ENCODE measurements at places on chromosomes 2 and 18.

GRCh38 chr2:128008074-128008672, 19.7 kb downstream of the SAP130 start:
- DNase-seq = peak; percentile 3

DNA sequence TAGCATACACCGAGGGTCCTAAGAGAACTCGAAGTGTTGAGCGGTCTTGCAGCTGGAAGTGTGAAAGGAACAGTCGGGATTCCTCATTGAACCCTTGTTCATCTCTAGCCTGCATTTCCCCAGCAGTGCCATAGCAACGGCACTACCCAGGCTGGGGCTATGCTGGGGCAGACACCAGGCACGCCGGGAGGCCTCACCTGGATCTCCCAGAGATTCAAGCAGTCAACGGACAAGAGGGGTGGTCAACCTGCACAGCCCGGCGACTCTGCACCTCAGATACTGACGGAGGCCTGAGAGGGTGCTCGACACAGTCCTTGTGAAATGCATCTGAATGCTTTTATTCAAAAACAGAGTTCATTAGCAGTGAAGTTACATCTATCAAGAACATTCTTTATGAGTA, 604.2 kb downstream of the GALR1 start:
- DNase-seq = no peak

- DNase-seq = no peak
These were observed 27.2 kb upstream of the CDH2 start for GRCh38 chr18:28204154-28204553.

GRCh38 chr2:127047716-127048617, 59.0 kb downstream of the BIN1 start:
- DNase-seq = no peak

- no peak for DNase-seq
These were observed 683.0 kb downstream of the SLC4A3 start for GRCh38 chr2:220310451-220310861.

DNA sequence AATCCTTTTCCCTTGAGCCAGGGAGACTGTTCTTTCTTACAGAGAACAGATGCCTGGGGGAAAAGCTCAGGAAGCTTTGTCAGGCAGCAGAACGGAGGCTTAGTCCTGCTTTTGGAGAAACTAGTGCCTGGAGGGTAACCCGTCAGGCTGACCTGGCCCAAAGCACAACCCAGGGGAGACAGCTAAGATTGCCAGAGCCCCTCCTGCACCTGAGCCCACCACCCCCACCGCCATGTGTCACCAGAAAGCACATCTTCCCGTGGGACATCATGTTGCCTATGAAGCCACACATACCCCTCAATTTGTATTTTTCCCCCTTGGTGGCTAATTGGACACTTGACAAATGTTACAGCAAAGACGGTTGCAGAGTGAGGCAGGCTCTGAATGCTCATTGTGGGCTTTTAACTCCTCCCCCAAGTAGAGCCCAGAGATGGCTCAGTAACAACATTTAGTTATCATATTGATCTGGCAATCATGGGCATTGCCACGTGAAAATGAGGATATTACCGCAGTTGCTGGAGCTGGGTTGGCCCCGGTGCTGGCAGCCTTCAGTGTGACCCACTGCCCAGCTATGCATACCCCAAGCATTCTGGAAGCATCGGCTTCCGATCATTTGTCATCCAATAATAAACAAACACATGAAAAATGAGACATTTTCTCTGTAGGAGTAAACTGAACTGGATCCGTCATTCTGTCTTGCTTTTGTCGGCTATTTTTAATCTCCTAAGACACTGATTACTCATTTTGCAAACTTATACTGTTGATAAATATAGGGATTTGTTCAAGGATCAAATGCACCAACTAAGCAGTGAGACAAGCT, 229.5 kb downstream of the ATAD2B start:
- no peak for DNase-seq

- DNase-seq = no peak
These were observed 793.6 kb upstream of the ACVR2A start for GRCh38 chr2:147051248-147051647.

- peak; percentile 47 for DNase-seq
These were observed 2.5 kb downstream of the PAX3 start for GRCh38 chr2:222296311-222296741.

DNA sequence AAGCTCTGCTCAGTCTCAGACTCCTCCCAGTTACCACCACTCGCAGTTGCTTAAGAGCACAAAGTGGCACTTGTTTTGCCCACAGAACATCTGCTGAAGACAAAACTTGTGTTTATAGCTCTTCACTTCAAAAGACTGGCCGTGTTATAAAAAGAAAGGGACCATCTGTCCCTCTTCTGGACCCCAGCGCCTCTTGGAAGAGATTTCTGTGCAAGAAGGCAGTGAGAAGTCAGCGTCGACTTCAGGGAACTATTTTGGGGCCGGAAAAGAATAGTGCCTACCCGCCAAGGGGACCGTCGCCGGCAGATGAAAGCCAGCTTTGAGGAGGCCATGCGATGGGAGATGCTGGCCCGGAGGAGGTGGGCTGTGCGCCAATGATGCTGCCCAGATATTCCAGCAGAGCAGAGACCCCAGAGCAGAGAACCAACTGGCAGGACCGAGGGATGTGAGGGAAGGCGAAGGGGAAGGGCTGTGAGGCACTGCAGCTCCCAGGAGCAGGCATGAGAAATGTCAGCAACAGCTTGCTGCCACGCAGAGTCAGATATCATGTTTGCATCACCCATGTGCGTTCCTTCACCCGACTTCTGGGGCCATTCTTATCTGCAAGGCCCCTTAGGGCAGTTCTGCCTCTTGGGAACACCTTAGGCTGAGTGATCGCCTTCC, 270.9 kb downstream of the ATAD2B start:
- no peak for DNase-seq

GRCh38 chr2:21042958-21043743, 722 bp downstream of the APOB start:
- DNase-seq = peak; percentile 76
